ENCODE measurements at places on chromosomes 12 and 14.

DNA sequence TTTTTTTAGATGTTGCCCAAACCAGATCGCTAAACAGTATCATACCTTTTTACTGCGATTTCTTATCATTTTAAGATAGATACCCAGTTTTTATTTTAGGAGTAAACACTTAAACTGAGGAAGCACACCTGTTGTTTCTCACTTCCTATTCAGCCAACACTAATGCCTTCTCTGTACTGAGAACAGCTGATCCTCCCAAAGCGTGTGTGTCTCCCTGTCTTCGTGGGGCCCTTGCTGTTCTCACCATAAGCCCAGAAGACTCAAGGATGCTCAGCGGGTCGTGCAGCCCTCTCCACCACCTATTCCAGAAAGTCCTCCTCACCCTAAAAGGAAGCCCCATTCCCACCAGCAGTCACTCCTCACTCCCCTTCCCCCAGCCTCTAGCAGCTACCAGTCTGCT lies 14.8 kb downstream of the PPP2R5C start:
- H3K4me3 ChIP-seq, result no peak overlapping the region
- H3K4me1 ChIP-seq, result peaks cover 10% of the 10 kb centered on the region
- no peak overlapping the region for H3K27ac ChIP-seq
- peaks cover 36% of the 10 kb centered on the region for H3K27me3 ChIP-seq
- H3K36me3 ChIP-seq, result no peaks in the 10 kb centered on the region

DNA sequence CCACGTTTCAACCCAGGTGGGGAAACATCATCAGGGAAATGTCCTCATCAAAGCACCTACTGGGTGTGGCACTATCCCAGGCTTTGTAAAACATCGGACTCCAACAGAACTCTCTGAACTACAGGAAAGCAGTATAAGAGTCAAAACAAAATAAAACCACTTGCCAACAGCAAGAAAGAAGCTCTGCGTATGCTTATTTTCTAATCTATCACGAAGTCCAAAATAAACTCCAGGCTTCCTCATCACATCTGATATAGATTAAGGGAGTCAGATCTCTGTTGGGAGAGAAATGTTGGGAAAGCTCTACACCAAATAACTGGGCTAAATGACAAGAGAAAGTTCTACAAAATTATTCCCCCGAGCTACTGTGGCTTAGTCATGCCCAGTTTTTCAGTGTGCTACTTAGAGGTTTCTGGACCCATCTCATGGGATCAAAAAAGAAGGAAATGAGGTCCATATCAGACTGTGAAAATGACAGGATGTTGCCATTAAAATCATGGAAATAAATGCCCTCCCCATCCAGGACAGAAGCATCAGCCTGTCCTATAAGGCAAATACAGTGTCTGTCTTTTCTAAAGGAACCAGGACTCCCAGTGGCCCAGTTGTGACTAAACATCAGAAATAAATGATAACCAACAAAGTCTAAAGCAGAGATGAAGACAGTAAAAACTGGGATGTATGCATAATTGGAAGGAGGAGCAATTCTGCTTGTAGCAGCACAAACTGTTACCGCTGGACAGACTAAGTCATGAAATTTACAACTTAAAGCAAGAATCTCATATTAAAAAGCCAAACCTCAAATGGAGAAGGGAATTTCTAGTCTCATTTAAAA lies 149.5 kb downstream of the STXBP6 start:
- H3K27ac ChIP-seq, result no peak overlapping the region
- H3K4me1 ChIP-seq, result no peaks in the 10 kb centered on the region
- DNase-seq, result no peak
- no peaks in the 10 kb centered on the region for H3K36me3 ChIP-seq

DNA sequence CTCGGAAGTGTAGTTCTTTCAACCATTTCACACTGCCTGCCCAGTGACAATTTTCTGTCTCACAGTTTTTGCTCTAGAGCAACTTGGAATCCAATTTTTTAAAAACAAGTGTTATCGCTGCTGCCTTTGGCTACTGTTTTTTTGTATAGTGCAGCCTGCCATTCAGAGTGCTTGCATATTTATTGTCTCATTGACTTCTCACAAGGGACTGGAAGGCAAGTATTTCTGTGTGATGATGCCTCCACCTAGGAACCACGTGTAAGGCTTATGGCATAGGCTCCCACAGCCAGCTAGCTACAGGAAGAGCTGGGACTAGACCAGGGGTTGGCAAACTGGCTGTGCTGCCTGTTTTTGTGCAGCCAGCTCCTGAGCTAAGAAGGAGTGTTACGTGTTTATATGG lies 903 bp downstream of the PARPBP start:
- H3K36me3 ChIP-seq, result peaks cover 39% of the 10 kb centered on the region
- H3K4me1 ChIP-seq, result peaks cover 14% of the 10 kb centered on the region
- H3K27ac ChIP-seq, result peak overlapping the region; percentile 98
- peak overlapping the region; percentile 94 for H3K4me3 ChIP-seq

DNA sequence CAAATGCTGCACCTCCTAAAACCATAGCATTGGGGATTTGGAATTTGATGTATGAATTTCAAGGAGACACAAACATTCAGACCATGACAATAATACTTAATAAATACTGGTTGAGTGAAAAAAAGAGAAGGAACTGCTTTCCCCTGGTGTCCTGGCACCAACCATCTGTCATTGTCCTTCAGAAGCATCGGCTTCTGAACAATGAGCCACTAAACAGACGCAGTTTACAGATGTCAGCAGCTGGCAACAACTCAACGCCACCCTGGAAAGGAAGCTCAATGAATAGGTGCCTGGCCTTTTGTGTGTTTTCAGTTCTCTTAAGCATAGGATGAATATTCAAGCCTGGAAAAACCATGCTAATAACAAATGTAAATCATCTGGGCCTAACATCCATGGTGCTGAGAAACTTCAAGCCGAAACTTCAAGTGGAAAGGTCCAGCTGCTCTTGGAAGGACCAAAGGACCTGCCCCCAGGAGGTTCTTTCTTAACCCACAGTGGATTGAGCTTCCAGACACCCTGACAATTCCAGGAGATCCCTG lies 101.3 kb downstream of the WIF1 start:
- H3K27ac ChIP-seq, result no peak overlapping the region
- H3K27me3 ChIP-seq, result no peaks in the 10 kb centered on the region
- no peak overlapping the region for H3K4me3 ChIP-seq
- no peak for DNase-seq
- peaks cover 33% of the 10 kb centered on the region for H3K4me1 ChIP-seq

GRCh38 chr12:51813931-51814310 lies 34.6 kb downstream of the FIGNL2 start:
- H3K4me1 ChIP-seq, result peaks cover 15% of the 10 kb centered on the region
- H3K27ac ChIP-seq, result no peak overlapping the region
- no peaks in the 10 kb centered on the region for H3K36me3 ChIP-seq
- H3K27me3 ChIP-seq, result peaks cover 56% of the 10 kb centered on the region

DNA sequence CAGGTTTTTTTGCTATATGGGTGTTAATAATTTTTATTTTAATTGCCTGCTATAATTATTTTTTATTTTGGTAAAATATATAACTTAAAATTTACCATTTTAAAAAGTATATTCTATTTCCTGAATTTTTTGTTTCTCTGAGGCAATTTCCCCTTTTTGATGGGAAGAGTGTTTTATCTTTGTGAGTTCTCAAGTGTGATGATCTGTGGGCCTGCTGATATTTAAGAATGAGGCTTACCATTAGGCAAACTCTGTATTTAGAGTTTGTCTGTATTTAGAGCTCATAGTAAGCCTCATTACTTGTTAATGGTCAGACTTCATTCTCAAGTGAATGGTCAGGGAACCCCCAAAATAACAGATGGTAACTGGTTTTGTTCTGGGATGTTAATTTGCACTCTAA lies 48.0 kb downstream of the WNK1 start:
- no peaks in the 10 kb centered on the region for H3K27me3 ChIP-seq
- no peak overlapping the region for H3K27ac ChIP-seq
- no peaks in the 10 kb centered on the region for H3K36me3 ChIP-seq
- H3K4me3 ChIP-seq, result no peak overlapping the region
- DNase-seq, result no peak

GRCh38 chr12:9756706-9757105 lies 4.0 kb downstream of the CD69 start:
- H3K36me3 ChIP-seq, result no peaks in the 10 kb centered on the region
- DNase-seq, result no peak
- peaks cover 13% of the 10 kb centered on the region for H3K4me1 ChIP-seq
- H3K27me3 ChIP-seq, result no peaks in the 10 kb centered on the region
- H3K27ac ChIP-seq, result no peak overlapping the region

- H3K27ac ChIP-seq, result no peak overlapping the region
- no peak for DNase-seq
- H3K36me3 ChIP-seq, result peaks cover 14% of the 10 kb centered on the region
- no peak overlapping the region for H3K4me3 ChIP-seq
Measured at GRCh38 chr14:103199124-103199523, 75.9 kb downstream of the TNFAIP2 start.

- H3K36me3 ChIP-seq, result peaks cover 6% of the 10 kb centered on the region
- DNase-seq, result no peak
- no peak overlapping the region for H3K27ac ChIP-seq
- peaks cover 20% of the 10 kb centered on the region for H3K4me1 ChIP-seq
Measured at GRCh38 chr14:90551733-90552464, 155.1 kb downstream of the CALM1 start.

DNA sequence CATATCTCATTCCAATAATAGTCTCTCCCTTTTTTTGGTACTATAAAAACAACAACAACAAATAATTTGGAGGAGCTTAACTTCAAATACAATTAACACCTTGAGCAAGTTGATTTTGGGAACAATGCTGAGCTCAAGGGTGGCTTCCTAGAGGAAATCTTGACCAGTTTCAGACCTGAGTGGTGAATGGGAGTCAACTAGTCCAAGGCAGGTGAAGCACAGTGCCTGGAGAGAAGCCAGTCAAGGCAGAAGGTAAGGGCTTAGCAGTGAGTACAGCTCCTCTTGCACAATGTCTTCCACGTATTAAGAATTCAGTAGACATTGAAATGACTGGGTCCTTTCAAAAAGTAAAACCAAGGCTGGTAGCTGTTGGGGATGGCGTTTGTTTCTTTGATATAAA lies 444.8 kb downstream of the ATP23 start:
- H3K27me3 ChIP-seq, result no peaks in the 10 kb centered on the region
- no peak for DNase-seq
- H3K4me3 ChIP-seq, result no peak overlapping the region
- peaks cover 9% of the 10 kb centered on the region for H3K4me1 ChIP-seq
- no peaks in the 10 kb centered on the region for H3K36me3 ChIP-seq

- no peak overlapping the region for H3K4me3 ChIP-seq
- H3K36me3 ChIP-seq, result no peaks in the 10 kb centered on the region
- H3K4me1 ChIP-seq, result peaks cover 73% of the 10 kb centered on the region
Measured at GRCh38 chr14:102827716-102828115, 50.5 kb downstream of the TRAF3 start.
